Calu3 (cell line): ENCODE measurements at places on chromosomes 7 and 10.

DNA sequence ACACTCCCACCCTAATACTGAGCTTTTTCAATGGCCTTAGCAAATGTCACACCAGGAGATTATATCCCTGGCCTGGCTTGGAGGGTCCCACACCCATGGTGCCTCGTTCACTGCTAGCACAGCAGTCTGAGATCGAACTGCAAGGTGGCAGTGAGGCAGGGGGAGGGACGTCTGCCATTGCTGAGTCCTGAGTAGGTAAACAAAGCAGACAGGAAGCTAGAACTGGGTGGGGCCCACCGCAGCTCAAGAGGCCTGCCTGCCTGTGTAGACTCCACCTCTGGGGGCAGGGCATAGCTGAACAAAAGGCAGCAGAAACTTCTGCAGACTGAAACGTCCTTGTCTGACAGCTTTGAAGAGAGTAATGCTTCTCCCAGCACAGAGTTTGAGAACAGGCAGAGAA is 338.9 kb upstream of the MBL2 start:
- DNase-seq, result peak; percentile 16

DNA sequence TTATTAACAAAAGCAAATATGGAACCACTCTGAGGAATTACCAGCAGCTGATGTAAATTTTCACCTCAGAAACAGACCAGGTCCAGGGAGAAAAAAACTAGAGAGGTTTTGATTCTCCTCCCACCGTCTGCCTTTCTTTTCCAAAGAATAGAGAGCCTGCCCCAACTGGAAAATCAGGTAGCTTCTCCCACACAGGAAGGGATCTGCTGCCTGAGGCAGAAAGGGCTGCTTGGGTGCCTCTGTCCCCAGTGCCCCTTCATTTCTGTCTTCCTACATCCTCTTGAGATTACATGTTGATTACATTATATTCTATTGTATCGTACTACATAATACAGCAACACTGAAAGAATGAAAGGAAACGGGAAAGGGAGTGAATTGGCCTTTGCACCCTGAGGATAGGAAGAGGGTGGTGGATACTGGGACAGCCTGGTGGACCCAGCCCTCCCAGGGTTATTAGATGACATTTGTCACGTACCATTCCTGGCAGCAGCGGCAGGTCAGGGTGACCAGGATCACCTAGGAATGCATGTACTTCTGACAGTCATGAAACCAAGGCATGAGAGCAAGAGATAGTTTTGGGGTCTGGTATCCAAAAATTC is 8.9 kb downstream of the ST8SIA6 start:
- DNase-seq, result no peak

DNA sequence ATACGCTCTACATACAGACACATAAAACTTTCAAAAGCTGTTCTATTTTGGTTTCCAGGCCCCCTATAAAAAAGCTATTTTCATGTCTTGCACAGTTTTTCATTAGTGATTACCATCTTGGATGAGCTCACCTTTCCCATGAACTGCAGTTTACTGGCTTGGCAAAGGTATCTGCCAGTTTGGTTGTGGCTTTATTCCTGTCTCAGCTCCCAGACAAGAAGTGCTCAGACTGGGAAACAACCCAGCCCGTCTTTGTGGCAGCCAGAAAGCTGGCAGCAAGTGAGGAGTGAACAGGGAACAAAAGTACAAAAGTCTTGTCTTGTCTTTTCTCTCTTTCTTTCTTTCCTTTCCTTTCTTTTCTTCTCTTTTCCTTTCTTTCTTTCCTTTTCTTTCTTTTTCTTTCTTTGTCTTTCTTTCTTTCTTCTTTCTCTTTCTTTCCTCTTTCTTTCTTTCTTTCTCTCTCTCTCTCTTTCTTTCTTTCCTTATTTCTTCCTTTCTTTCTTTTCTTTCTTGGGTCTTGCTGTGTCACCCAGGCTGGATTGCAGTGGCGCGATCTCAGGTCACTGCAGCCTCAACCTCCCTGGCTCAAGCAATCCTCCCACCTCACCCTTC is 138.8 kb downstream of the CFAP58 start:
- no peak for DNase-seq

DNA sequence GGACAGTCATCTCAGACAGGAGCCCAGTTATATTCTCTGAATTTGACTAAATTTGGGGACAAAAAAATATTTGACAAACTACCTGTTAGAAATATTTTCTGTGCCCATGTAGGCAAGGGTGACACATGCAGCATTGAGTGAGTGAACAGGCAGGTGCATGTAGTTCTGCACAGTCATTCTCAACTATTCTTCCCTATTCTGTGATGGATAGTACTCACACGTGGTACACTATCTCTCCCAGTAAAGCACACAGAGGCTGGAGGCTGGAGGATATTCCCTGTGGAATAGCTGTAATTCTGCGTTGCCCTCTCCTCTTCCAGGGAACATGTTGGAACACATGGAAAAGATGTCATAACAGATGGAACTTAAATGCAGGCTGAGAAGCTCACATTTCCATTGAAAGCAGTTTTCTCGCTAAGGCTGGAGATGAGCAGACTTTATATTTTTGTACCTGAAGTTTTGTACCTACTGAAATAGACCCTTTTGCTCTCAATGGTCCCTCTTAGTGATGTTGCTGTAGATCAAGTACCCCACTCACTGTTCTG is 75.0 kb downstream of the GPR141 start:
- no peak for DNase-seq

DNA sequence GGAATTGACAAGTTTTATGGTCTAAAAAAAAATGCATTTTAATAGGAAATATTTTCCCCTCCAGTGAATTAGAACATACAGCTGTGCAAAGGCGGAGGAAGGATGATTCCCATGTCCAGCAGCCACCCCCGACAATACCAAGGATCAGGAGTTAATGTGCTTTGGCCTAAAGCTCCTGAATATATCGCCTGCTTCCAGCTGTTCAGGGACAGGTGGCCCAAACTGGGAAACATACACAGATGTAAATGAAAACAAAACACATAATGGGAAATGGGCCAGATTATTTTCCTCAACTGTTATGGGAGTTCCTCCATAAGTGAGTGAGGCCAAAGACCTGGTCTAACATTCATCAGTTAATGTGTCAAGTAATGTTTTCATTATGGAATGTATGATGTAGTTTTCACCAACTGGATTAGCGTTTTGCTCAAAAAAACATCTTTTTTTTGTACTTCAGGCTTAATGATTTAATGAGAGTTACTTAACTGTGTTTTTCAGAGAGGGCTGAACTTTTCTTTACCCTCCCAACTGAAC is 55.1 kb upstream of the LAMB1 start:
- DNase-seq, result no peak

GRCh38 chr10:59995862-59996261 is 89.5 kb upstream of the CCDC6 start:
- no peak for DNase-seq
